Activated CD4-positive, CD25-positive, alpha-beta regulatory T cell treated with anti-CD3 and anti-CD28 coated beads, Interleukin-2, amount 50 U/mL, for 24 hours (primary cell): ENCODE measurements at places on chromosomes 12 and 14.
A peak's percentile ranks its signal among the peaks of the same experiment; 100 is the strongest.

DNA sequence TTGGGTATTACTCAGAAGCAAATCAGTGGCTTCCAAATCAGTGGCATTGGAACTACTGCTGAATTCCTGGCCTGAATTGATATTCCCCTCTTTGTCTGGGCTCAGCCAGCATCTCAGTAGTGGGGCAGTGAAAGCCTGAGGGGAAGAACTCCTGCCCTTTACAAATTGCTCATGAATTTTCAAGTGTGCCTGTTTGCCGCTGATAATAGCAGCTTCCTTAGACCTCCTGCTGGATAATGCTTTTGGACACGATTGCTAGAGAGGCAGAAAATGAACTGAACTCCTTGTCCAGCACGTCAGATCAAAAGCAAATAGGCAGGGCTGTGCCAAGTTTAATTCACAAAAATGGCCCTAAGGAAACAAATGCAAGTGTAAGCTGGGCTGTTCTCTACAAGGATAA lies 91.3 kb upstream of the GZMB start:
- ATAC-seq = no peak

DNA sequence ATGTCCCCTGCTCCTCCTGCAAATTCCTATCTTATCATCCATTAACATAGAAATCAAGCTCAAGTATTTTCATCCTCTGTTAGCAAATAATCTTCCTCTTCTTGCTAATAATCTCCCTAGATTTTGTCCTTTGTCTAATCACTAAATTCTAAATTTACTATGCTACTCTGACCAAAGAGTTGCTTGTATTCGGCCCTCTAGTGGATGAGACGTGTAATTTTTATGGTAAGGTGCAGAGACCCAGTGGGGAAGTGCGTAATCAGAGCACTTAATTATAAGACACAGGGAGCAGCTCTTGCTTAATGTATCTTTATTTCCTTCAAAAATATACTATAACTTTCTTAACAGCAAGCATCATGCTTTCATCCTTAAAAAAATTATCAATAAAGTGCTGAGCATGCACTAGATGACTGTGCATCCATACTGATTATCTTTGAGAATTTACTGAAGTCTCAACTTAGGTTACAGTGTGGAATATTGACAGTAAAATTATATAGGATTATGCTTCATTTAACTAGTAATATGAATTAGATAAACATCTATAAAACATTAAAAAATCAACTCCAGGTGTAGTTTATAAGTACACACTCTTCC lies 212.6 kb downstream of the SLC16A7 start:
- ATAC-seq = peak; percentile 64

GRCh38 chr14:44477953-44478352 lies 29.1 kb downstream of the FSCB start:
- no peak for ATAC-seq

GRCh38 chr12:57157588-57158173 lies 10.3 kb upstream of the LRP1-AS start:
- no peak for ATAC-seq

DNA sequence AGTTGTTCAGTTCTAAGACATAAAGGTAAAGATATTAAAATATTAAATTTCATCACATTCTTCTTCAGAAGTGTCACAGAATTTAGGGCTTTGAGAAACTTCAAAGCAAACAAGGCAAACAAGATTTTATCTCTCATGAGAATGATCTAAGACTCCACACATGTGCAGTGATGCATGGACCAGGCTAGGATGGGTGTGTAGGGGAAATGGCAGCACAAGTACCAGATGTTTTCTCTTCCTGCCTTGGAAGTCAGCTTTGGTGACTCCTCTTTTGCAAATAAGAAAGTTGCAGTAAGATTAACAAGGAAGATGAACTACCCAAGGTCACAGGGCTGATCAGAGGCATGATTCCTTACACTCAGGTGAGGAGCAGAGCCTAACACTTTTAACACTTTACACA lies 163.8 kb upstream of the LMNTD1 start:
- ATAC-seq = no peak

GRCh38 chr14:70755655-70756054 lies 53.7 kb downstream of the MAP3K9 start:
- ATAC-seq = no peak

DNA sequence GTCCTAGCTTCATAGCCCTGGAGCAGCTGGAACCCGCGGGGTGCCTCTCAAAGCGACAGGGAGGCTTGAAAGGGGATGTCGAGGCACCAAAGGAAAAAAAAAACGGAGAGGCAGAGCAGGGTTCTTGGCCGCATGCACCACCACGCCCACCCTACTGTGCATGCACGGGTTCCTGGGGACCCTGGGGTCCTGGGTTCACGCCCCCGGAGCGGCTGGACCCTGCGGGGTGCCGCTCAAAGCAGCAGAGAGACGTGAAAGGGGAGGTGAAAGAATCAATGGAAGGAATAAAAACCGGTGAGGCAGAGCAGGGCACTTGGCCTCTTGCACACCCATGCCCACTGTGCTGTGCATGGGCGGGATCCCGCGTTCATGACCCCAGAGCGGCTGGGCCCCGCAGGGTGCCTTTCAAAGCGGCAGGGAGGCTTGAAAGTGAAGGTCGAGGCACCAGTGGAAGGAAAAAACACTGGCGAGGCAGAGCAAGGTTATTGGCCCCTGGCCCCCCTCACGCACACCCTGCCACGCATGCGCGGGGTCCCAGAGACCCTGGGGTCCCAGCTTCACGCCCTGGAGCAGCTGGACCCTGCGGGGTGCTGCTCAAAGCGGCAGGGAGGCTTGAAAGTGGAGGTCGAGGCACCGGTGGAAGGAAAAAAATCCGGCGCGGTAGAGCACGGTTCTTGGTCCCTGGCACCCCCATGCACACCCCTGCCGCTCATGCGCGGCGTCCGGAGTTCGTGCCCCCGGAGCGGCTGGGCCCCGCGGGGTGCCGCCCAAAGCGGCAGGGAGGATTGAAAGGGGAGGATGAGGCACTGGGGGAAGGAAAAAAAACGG lies 318.5 kb downstream of the ALG10 start:
- no peak for ATAC-seq
